ENCODE measurements at places on chromosomes 3 and 15.

- no peak for DNase-seq
These were observed 202.7 kb upstream of the BHLHE40 start for GRCh38 chr3:4776399-4776979.

GRCh38 chr15:51771773-51772172 is 20.4 kb downstream of the TMOD2 start:
- DNase-seq, result no peak

GRCh38 chr3:14039149-14039548 is 85.5 kb downstream of the CHCHD4 start:
- DNase-seq, result no peak

GRCh38 chr15:55758580-55758986 is 15.6 kb upstream of the PRTG start:
- DNase-seq, result no peak

- no peak for DNase-seq
These were observed 21.6 kb downstream of the RNU5B-1 start for GRCh38 chr15:65326117-65326526.

- DNase-seq, result no peak
These were observed 31.6 kb upstream of the UBXN7 start for GRCh38 chr3:196463804-196464203.

GRCh38 chr15:81184188-81184587 is 12.5 kb upstream of the IL16 start:
- no peak for DNase-seq

GRCh38 chr3:144516026-144516425 is 544.4 kb downstream of the DIPK2A start:
- no peak for DNase-seq

DNA sequence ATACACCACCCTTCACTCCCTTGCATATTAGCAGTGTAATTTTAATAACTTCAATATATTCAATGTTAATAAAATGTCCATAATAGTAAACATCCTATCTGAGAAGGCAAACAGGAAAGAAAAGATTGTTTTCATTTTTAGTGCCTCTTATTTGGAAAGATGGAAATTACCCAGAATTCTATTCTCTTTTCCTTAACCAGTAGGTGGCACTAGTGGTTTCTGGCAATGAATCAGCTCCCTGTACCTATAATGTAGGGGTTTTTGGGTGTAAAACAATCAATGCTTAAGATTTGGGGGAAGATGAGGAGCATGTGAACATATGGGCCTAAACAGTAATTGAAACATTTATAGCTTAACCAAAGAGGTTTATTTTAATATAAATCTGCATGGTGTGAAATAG is 5.7 kb upstream of the SEMA6D start:
- no peak for DNase-seq

DNA sequence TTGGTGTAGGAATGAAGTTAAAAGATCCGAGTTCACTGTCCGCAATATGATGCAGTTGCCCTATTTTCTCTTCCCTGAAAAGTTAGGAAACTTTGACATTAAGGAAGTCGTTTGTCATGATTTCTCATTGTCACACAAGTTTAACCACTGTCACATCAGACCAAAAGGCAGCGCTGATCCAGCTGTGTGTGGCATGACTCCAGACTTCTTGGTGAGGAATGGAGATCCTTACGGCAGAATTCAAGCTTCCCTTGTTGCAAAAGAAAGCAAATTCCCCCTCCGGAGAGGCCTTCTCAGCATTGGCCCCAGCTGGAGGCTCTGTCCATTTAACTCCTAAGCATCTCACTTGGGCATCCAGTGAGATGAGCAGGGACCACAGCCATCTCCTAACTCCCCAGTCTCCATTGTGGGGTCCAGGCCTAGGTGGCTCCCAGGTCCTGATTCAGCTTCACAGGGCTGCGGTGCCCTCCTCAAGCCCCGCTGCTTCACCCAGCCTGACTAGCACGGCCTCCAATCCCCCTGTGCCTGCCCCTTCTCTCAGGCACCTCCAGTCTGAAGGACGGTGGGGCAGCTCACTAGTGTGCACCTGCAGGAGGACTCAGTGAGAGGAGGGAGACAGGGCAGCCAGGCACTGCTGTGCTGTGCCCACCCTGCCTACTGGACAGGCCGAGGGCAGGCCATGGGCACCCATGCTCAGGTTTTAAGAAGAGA is 159.5 kb downstream of the CHSY1 start:
- no peak for DNase-seq

DNA sequence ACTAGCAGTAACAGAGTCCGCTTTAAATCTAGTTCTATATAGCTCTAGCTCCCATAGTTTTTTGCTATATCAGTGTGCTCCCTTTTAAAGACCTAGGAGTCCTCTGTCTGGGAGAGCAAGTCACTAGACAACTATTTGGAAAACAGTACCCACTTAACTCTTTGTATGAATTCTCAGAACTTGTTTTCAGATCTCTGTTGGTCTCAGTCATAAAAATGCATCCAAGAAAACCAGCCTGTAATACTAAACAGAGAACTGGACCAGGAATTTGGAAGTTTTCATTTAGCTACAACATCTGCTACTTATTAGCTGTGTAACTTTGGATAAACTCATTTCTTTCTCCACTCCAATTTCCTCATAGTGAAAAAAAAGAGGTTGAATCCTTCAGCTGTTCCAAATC is 56.9 kb upstream of the C3orf49 start:
- DNase-seq, result no peak

DNA sequence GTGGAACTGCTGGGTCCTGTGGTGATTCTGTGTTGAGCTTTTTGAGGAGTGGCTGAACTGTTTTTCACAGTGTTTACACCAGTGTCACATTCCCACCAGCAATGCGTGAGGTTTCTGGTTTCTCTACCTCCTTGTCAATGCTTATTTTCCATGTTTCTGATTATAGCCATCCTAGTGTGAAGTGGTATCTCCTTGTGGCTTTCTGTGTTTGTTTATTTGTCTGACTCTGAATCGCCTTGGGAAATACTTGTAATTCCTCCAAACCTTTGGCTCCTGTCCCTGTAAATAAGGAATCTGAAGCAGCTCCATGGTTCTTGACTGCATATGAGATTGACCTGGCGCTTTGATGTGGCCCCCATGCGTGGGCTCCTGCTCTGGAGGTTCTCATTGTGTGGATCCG is 20.6 kb downstream of the FAN1 start:
- DNase-seq, result no peak

DNA sequence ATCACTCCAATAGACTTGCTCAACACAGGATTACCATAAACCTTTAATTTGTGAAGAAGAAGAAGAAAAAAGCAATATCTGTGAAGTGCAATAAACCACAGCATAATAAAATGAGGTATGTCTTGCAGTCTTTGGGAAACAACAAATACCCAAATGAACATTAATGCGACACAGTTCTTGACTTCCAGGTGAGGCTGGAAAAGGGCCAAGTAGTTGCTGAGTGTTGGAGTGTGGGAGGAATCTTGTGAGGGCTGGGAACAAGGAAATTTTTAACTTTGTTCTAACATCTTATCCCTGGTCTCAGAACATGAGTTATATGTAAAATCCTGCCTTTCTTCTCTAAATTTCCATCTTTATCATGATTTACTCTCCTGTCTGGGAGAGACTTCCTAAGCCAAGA is 206.5 kb downstream of the DTWD1 start:
- DNase-seq, result no peak

DNA sequence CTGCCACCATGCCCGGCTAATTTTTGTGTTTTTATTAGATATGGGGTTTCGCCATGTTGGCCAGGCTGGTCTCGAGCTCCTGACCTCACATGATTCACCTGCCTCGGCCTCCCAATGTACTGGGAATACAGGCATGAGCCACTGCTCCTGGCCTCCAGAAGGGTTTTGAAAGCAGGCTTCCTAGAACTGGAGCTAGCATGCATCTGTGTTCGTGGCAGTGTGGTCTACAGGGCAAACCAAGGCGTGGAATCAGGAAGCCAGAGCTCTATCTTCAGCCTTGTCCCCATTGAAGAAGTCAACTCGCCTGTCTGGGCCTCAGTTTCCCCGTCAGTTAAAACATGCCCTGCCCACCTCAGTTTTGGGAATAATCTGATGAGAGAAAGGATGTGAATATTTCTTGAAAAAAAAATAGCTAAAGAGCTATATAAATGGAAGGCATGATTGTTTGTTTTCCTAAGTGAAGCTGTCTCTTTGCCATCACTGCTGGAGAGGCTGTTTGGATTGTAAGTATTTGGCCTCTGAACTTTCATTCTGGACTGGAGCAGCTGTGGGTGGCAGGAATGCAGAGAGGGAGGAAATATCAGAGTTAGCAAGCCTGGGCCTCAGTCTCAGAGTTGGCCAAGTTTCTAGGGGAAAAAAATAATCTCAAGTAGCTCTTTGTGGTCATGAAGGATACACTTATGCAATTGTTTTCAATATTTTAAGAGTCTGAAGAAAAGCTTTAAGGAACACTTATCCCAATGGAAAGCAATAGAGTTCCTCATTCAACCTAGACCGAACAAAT is 36.5 kb upstream of the UACA start:
- DNase-seq, result no peak

DNA sequence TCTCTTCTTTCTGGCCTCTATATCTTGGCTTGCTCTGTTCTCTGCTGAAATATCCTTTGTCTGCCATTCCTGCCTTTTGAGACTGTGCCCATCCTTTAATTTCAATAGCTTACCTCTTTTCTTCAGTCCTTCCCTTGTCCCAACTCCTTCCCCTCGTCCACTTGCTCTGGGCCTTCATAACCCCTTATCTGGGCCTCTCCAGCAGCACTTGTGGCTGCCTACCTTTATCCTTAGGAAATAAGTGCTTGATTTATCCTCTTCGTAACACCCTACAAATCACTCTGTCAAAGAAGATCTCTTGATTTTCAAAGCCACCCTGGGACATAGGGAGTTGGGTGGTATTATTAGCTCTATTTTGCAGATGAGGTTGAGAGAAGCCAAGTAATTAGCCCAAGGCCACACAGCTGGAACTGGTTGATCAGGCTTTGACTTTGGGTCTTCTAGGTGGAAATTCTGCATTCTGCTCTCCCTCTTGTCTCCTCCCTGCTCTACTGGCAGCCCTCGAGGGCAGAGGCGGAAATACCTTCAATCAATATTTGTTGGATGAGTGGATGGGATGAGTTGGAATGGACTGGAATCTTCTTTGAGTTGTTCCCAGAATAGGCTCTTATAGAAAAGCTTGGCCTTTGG is 84.0 kb upstream of the TLE3 start:
- DNase-seq, result no peak

GRCh38 chr3:145936971-145937370 is 224.0 kb downstream of the PLOD2 start:
- DNase-seq, result no peak

DNA sequence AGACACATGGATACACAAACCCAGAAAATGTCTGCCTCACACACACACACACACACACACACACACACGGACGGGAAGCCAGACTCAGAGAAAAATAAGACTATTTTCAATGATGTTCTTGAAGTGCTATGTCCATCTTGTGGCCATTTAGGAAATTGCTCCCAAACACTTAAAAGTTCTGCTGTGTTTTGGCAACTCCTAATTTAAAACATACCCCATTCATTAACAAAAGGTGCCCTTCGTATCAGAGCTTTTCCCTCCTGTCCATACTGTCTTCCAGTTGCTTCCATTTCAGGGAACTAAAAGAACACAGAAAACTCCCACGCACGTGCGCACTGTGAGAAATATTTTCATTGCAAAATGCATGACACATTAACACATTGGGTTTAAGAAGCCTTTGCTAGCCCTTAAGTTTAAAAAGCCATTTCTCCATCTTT is 44.6 kb downstream of the SLC12A1 start:
- peak; percentile 4 for DNase-seq

DNA sequence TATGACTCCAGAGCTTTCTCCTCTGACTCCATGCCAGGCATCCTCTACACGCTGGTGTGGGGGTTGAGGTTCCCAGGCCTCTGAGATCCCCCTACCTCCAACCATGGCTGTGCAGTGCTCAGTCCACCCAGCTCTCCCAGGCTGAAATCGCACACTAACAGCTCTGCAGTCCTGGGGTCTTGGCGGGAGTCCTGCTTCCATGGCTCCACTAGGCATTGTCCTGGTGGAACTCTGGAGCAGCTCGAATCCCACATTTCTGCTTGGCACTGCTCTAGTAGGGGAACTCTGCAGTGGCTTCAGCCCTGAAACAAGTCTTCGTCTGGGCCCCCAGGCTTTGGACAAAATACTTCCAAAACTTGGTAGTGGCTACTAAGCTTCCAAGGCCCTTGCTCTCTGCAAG is 50.7 kb downstream of the ROPN1B start:
- no peak for DNase-seq

- no peak for DNase-seq
These were observed 53.9 kb downstream of the LINGO1 start for GRCh38 chr15:77578641-77579372.

GRCh38 chr3:49133226-49133951 is 539 bp upstream of the LAMB2 start:
- DNase-seq, result no peak

- DNase-seq, result no peak
These were observed 30.0 kb upstream of the CYP11A1 start for GRCh38 chr15:74397239-74398068.

- DNase-seq, result no peak
These were observed 4.1 kb downstream of the FBN1 start for GRCh38 chr15:48641416-48641815.

DNA sequence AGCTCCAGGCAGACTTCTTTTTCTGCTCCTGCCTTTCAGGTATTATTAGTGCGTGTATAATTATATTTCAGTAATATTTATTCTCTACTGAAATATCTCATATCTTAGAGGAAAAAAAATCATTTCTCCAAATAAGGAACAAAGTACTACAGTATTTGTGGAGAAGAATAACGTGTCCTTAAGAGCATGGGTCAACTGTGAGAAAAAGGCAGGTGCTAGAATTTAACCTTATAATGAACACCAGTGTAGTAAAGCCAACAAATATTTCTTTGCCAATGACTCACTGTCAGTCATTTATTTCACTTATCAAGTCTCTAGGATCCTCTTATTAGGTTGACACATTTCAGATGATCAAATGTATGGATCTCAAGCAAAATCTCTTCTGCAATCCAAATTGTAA is 183.4 kb downstream of the GREM1 start:
- DNase-seq, result no peak

DNA sequence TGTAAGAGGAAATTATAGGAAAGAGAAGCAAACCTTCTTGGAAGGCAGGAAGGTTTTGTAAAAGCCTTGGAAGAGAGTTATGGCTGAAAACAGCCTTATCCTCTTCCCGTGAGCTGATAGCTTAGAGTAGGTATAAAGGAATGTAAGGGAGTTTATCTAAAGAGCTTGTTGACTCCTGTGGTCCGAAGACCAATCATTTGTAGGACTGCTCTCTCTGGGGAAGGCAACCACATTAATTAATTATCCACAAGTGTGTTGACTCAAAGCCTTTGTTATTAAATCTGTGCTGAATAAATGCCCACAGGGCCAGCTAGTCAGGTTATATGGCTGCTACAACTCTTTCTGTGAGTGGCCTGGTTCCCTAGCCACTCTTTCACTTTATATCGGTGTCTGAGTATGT is 452.1 kb upstream of the RASGRP1 start:
- DNase-seq, result no peak

- DNase-seq, result no peak
These were observed 31.9 kb upstream of the TSC22D2 start for GRCh38 chr3:150376001-150376848.
